Stimulated activated CD4-positive, alpha-beta T cell treated with anti-CD3 and anti-CD28 coated beads, Interleukin-15, amount 100 ng/mL, for 48 hours (primary cell): ENCODE measurements at places on chromosomes 1 and 21.

- no peak for DNase-seq
Measured at GRCh38 chr1:72462186-72462905, 180.0 kb upstream of the NEGR1 start.

DNA sequence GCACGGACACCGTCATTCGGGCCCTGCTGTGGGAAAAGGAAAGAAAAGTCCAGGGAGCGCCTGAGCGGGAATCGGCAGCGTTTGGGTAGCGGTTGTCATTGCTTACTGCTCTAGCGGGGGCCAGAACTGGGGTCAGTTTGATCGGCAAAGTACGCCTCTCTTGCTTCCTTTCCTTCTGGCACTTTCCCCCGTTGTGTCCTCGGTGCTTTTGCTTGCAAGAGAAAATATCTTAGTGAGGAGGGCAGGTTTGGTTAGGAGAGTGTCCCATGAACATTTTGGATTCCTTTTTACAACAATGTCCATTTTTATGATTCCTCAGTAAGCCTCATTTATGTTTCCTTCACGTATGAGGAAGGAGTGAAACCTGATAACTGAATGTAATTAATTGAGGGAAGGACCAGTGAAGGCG is 670 bp downstream of the ST3GAL3 start:
- DNase-seq = no peak

- no peak for DNase-seq
Measured at GRCh38 chr1:212228076-212228475, 57.1 kb upstream of the PPP2R5A start.

DNA sequence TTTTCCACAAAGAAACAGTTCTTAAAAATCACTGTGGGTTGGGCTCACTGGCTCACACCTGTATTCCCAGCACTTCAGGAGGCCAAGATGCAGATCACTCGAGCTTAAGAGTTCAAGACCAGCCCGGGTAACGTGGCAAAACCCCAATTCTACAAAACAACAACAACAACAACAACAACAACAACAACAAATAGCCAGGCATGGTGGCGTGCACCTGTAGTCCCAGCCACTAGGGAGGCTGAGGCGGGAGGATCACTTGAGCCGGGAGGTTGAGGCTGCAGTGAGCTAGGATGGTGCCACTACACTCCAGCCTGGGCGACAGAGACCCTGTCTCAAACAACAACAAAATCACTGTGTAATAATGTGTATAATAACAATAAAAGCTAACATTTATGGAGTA is 40.8 kb downstream of the CDCP2 start:
- DNase-seq = no peak

- no peak for DNase-seq
Measured at GRCh38 chr1:228897901-228898300, 162.6 kb downstream of the RHOU start.

DNA sequence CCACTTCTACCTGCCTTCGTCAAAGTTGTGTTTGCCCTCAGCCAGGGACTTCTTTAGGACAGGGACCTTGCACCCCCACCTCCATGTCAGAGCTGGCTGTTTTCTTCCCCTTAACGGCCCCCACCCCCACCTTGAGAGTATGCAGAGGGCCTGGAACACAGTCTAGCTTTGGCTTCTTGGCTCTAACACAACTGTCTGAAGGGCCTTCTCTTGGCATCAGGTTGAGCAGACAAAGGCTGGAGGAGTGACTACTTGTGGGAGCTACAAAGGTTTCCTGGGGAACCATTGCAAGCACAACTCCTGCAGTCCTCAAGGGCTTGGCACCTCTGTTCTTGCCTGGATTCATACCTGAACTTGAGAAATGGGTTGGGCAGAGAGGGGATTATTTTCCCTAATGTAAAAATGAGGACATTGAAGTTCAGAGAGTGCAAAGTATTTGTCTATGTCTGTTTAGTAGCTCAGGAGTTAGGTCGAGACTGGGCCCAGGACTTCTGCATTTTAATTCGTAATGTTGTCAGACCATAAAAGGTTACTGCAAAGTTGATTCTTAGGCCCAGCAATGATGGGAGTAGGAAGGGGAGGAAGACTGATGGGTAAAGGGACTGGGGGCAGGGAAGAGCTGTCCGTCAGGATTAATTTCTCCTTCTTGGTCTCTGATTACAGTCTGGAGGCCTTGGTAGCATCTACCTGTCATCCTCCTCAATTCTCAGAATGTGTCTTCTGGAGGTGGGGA is 2.6 kb downstream of the CYP4B1 start:
- no peak for DNase-seq

DNA sequence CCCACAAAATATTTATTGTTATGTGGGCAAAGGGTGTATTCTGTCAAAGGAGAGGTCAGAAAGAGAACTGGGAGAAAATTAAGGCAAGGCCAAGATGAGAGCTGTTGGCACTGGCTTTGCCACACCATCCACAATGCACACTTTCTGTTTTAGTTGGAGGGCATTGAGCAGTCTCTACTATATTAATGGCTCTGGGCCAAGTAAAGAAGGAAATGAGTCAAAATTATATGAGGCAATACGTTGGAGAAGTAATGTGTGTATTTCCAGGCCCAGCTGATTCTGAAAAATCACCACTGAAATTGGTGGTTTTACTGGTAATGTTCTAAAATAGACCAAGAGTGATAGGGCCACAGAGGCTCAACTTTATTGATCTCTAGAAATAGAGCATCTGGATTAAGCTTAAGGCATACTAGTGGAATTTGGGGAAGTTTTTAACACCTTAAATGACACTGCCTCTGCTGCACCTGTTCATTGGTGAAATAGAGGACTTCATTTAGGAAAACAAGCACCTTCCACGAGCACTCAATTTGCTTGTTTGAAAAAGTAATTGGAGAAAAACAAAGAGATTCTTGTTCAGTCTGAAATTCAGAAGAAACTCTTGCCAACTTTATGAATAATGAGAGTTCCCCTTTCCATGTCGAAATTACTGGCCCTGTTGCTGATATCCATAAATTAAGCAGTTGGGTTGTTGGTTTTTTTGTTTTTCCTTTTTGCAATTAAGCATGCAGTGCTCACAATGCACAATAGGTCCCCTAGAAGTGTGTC is 424.9 kb downstream of the ADGRL2 start:
- no peak for DNase-seq

- no peak for DNase-seq
Measured at GRCh38 chr1:100607628-100608240, 69.8 kb downstream of the GPR88 start.

DNA sequence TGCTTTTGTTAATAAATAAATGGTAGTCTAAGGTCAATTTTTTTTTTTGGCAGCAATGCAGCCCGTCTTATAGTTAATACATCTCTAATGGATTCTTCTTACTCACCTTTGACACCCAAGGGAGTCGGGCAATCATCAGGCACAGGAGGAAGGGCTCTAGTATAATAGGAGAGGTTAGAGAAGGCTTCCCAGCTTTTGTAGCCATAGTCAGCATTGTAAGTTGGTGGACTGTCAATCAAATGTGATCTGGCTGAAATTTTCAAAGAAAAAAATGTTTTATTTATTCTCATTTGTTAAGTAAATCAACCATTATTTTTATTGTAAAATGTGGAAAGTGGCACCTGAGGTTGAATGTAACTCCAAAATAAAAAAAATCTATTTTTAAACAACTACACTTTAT is 2.1 kb downstream of the PTGS2 start:
- DNase-seq = no peak

DNA sequence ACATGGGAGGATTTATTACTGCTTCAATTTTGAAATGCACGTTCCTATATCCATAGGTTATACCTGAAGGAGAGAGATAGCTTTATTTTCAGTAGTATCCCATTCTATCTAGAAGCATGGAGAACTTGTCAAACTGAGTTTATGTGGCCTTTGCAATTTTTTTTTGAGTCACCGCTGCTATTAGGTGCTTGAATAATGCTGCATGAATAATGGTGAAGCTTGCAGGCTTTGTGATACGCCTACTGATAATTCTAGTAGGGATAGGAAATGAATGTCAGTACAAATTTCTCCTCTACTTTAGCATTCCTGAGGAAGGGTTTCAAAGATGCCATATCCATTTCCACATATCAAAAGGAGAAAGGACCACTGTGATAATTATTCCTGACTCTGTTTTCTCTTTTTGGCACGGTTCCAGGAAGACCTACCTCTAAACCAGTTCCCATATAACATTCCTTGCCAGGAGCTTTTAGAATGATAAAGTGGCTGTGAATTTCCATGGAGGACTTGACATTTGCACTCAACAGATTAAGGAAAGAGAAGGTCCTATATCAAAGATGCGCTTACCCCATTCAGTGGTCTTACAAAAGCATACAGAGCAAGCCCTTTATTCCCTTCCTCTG is 83.5 kb downstream of the SPATA46 start:
- no peak for DNase-seq

GRCh38 chr1:156865258-156865657 is 4.6 kb downstream of the NTRK1 start:
- DNase-seq = no peak

GRCh38 chr1:37501661-37502060 is 12.9 kb downstream of the MEAF6 start:
- DNase-seq = no peak

DNA sequence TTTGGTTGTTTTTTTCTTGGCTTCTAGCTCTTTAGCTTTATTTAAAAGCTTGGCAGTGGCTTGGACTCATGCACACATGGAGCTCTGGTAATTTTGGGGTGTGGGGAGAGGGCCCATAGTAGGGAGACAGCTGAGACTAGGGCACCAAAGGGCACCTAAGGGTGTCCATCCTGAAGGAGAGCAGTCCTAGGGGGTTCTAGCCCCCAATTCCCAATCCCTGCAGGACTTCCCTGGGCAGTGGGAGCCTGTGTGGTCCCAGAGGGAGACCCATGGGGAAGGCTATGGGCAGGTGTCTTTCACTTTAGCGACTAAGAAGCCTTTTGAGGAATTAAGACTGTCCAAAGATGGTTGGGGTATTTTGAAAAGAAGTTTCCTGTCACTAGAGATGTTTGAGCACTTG is 6.9 kb downstream of the CYP4B1 start:
- DNase-seq = no peak

- DNase-seq = no peak
Measured at GRCh38 chr1:6003568-6004411, 11.6 kb upstream of the NPHP4 start.

DNA sequence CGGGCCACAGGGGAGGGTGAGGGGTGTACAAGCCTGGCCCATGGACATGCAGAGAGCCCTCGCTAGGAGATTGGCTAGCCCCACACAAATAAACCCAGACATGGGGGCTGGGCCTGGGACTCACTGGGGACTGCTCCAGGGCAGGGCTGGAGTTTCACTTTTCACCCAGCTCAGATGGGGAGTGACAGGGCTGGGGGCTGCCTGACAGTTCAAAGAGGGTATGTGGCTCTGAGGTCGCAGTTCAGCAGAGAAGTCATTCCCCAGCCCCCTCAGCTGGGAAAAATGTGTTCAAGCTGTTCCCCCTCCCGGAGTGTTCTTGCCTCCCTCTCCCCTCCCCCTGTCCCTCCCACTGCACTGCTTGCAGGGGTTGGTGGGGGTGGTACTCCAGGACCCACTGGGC is 277.1 kb downstream of the TRABD2B start:
- DNase-seq = no peak
